ENCODE measurements at places on chromosomes 1 and 21.

GRCh38 chr1:3483801-3484444 lies 29.5 kb downstream of the ARHGEF16 start:
- DNase-seq: no peak

DNA sequence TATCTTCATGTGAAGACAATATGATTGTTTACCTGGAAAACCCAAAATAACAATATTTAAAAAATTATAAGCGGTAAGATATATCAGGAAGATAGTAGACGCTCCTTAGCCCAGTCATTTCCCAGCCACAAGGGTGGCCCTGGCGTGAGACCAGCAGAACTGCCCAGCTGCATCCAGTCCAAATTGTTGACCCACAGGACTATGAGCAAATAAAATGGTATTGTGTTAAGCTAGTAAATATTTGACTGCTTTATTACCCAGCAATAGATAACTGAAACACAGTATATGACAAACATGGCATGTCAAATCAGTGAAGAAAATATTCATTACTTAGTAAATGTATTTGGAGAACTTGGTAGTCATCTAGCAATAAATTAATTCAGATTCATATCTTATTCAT lies 294.3 kb upstream of the SPAG17 start:
- no peak for DNase-seq

DNA sequence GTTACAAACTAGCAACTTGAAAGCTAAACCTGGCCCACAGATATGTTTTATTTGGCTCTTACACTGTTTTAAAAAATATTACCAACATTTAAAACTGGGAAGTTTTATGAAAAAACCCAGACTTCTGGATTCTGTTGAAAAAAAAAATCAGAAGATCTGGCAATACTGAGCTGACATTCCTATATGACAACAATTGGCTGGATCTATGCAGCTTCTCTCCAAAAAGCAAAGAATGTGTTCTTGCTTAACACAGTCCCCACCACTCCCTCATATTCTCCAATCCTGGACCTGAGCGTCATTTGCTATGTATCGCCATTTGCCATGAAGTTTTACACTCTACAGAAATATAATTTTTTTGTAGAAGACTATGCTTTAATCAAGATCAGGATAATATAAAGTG lies 859.6 kb downstream of the LTN1 start:
- DNase-seq: no peak

- DNase-seq: no peak
These were observed 47.0 kb downstream of the CNST start for GRCh38 chr1:246613096-246613758.

DNA sequence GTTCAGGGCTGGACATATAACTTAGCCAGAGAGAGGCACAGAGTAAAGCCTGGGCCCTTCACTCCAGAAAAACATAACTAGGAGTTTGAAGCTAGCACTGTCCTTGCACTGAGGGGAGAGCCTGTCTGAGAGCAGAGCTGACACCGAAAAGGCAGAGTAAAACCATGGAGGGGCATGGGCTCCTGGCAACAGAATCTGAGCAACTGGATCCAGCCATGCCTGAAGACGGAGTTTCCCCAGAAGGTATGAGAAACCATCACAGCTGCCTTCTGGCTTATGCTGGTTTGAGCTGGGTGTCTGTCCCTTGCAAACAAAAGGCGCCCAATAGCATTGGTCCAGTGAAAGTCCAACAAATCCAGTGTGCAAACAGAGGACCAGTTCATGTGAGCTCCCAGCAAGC lies 137.5 kb downstream of the NPHP4 start:
- no peak for DNase-seq
